Ovary (tissue), 10 donors: ENCODE measurements at places on chromosomes 11 and 22.

DNA sequence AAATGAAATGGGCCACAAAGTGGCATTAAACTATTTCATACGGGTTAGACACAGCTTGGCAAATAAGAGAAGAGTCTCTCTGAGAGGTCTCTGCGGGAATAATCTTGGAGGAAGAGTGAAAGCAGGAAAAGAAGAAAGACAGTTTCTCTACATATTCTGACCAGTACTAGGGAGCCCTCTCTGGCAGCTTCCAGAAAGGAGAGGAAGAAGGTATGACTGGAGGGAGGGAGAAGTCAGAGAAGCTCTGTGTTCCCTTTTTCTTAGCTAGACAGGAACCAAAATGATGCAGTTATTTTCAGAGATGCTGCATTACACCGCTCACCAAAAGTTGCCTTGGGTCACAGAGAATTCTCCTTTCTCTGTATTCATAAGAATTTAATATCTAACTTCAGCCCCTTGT, 382.1 kb downstream of the KCNA4 start:
- no peak for DNase-seq

GRCh38 chr11:92329646-92330045, 105.0 kb downstream of the FAT3 start:
- no peak for DNase-seq

GRCh38 chr22:20131597-20131858, at the start of gene ZDHHC8:
Gene ZDHHC8, plus strand, starts transcription at chr22:20131804. Its CDS starts 144 bp downstream, at chr22:20131948.
- no peak for DNase-seq

- DNase-seq: peak; percentile 23
Measured at GRCh38 chr22:38973289-38974169, 8.6 kb upstream of the APOBEC3B start.

GRCh38 chr22:17655289-17655688, 16.7 kb downstream of the BCL2L13 start:
- no peak for DNase-seq

DNA sequence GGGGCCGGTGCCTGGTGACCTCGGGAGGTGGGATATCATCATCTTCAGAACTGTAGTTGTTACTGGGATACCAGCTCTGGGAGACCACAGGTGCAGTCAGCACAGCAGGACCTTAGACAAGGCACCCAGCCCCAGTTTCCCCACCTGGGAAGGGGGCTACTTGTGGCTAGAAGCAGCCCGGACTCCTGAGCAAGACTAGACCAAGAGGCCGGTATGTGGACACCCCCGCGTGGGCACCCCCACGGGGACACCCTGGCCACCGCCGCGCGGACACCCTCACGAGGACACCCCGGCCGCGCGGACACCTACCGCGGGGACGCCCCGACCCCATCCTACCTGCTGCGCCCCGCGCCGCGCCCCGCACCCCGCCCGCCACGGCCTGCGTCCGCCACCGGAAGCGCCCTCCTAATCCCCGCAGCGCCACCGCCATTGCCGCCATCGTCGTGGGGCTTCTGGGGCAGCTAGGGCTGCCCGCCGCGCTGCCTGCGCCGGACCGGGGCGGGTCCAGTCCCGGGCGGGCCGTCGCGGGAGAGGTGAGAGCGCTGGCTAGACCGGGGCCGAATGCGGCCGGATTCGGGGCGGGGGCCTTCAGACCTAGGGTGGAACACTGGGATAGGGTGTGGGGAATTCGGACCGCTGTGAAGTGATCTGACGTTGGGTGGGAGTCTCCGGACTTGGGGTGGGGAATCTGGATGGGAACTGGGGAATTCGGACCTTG, at the start of the genes COMT and TXNRD2:
TSS of gene COMT (plus strand) at position 408 of the 718 bp plus-strand sequence. CDS start 20,755 bp downstream, outside the sequence.
TSS of gene TXNRD2 (minus strand) at position 454 of the 718 bp plus-strand sequence. CDS start at position 439, 15 bp downstream.
- DNase-seq: peak; percentile 73

DNA sequence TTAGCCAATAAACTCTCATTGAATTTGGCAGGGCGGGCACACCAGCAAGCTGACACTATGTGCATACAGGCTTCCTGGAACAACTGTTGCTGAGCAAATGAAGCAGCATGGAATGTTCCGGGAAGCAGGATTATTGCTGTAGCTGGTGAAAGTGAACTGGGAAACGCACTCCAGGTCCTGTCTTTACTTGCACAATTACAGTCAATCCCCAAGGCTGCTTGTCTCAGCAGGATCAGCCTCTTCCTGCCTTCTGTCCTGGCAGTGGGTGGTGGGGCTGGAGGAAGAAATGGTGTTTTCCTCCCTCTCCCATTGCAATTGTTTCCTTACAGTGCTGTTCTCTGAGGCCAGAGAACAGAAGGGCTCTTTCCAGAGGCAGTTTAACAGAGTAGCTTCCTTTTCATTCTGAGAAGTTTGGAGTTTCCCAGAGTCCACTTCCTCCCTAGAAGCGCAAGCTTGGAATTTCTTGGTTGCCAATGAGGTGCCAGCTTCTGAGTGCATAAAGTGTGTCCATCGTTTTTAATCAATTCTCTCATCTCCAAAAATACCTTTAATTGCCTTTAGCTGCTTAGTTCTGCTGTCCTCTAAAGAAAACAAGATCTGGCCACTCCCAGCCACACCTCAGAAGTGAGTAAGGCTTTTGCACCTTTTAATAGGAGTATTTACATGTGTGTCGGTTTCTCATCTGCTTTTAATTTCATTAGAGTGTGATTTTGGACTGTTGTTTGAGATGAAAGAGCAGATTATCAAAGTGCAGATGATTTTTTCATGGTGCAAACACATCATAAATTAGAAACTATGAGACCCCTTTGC, 19.9 kb downstream of the CD44 start:
- no peak for DNase-seq

DNA sequence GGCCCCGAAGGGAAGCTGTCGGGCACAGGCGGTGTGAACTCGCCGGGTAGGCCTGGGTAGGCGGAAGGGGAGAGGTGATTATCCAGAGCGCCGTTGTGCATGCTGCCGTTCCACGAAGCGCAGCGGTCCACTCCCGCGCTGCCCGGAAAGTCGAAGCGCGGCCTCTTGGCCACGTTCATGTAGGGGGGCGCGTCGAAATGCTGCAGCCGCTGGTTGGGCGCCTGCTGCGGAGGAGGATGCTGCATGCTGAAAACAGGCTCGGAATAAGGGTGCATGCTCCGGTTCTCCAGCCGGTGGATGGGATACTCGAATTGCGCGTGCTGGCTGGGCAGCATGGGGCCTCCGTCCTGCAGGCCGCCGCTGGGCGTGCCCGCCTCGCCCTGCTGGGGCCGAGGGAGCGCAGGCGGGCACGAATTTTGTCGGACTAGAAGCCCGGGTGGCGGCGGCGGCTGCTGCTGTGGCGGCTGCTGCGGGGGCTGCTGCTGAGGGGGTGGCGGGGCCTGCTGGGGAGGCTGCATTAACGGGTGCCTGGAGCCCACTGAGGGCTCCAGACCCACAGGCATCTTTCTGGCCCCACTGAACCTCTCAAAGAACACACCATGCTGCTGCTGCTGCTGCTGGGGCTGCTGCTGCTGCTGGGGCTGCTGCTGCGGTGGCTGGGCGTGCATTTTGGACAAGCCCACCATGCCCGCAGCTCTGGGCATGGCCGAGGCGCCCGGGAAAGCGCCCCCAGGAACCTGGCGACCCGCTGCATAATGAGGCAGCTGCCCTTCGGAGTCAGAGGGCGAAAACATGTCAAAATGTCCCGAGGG, 2.3 kb downstream of the MN1 start:
- DNase-seq: no peak

DNA sequence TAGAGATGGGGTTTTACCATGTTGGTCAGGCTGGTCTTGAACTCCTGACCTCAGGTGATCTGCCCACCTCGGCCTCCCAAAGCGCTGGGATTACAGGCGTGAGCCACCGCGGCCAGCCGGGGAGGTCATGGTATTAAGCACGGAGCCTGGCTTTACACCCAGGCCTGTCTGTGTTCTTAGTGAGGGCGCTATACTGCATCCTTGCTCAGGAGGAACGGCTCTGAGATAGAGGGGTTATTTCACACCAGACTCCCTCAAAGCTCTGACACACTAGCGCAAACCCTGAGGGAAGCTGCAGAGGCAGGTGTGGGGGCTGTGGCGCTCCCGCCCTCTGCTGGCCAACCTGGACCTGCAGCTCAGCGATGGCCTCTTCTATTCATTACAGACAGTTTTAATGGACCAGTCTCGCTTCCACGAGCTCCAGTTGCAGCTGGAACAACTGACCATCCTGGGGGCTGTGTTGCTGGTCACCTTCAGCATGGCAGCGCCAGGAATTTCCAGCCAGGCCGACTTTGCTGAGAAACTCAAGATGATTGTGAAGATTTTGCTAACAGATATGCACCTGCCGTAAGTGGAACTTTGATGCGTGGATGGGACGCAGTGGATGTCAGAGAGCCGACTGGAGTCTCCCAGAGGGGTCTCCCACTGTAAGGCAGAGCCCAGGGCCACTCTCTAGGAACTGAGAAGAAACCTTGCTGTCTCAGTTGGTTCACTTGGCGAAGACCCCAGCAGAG, 26.2 kb downstream of the TCP11L1 start:
- DNase-seq: peak; percentile 40

- DNase-seq: peak; percentile 94
Measured at GRCh38 chr11:32426819-32427615, 8.3 kb downstream of the WT1 start.

- DNase-seq: peak; percentile 52
Measured at GRCh38 chr11:66857234-66857926, 516 bp downstream of the LRFN4 start.

DNA sequence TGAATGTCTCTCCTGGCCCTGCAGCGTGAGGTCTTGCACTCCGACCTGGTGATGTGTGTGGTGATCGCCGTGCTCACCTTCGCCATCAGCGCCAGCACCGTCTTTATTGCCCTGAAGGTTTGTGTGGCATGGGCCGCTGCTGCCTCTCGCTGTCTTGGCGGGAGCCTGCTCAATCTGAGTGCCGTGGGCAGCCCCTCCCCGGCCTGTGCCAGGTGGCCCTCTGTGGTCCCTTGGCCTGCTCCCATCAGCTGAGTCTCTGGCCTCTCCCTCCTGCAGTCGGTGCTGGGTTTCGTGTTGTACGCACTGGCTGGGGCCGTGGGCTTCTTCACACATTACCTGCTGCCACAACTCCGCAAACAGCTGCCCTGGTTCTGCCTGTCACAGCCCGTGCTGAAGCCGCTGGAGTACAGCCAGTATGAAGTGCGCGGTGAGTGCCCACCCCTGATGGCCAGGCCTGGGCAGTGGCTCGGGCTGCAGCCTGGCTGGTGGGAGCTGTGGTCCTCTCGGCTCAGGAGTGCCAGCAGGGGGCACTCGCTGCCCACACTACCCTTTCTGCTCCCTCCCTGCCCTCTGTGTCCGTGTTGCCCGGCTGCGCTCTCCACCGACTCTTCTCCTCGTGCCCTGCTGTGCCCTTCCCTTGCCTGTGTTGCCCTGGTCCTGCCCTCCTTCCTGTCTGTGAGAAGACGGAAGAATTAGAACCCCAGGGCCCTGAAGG, 10.2 kb downstream of the PCNX3 start:
- DNase-seq: no peak

DNA sequence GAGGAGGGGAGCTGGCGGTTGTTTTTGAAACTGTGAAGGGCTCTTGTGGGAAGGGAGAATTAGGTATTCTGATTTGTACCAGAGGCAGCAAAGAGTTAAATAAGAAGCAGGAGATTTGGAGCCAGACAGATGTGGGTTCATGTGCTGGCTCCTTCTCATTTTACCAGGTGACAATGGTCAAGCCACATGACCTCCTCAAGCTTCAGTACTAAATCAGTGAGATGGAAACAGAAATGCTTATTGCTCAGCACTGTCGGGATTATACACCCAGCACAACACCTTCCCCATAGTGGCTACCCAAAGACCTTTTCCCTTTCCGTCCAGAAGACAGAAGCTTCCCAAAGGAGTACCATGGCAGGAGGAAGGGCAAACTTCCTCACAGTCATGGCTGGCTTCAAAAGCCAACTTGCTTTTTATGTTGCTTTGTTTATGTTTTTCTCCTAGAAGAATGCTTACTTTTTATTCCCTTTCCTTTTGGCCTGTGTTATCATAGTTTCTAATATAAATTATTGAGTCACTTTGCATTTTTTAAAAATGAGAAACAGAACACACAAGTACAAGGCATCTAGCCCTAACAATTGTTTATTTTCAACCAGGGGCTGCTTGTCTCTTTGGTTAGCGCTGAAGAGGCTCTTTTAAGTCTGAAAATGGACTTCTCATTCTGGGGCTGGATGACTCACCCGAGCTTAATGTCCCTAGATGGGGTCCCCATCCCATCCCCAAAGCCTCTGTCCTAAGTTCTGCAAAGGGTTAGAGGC, 181.5 kb upstream of the ZBED5 start:
- no peak for DNase-seq

GRCh38 chr11:105202422-105202821, 62.9 kb upstream of the CARD18 start:
- DNase-seq: no peak

- no peak for DNase-seq
Measured at GRCh38 chr11:95671768-95672167, 117.8 kb downstream of the FAM76B start.

DNA sequence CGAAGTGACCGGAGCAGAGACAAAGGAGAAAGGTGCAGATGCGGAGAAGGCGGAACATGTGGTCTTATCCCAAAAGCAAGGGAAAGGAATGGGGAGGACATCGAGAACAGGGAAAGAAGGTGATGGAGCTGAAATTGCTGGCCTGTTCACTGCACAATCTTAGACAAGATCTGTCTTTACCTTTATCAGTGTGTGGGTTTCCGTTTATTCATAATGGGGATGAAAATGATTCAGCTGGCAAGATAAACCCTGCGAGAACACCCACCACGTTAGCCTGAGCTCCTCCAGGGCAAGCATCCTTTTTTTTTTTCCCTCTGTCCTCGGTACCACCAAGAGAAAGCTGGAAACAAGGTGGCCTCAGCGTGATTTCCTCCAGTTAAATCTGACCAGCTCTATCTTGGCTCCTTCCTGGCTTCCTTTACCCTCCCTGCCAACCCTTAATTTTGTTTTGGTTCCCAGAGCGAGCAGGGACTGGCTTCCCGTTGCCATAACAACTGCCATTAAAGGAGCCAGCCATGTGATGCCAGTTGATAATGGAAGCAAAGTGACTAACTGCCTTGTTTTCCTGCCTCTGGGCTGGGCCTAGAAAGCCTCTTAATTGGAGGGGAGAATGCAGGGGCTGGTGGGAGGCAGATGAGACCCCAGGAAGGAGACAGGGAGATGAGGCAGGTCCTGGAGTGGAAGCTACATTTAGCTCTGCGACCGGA, 4.2 kb downstream of the SGSM1 start:
- no peak for DNase-seq

DNA sequence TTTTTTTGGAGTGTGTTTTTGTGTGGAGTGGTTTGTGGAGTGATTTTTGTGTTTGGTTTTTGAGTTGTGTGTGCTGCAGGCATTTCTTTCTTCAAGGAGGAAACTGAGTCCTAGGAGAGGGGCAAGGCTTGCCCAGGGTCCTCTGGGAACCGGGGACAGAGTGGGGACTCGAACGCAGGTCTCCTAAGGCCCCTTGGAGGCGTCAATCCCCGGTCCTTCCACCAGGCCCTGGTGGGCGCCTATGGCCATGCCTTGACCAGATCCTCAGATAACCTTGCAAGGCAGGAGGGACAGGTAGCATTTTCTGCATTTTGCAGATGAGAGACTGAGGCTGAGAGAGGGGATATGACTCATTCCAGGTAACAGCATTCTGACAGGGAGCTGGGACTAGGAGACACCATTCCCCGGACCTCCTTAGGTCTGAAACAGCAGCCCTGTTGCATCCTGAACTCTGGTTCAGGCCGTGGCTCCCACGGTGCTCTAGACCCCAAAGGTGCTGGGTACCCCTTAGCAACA, 39.1 kb downstream of the MYO7A start:
- DNase-seq: no peak

- no peak for DNase-seq
Measured at GRCh38 chr22:35418088-35418487, 18.1 kb downstream of the MCM5 start.

GRCh38 chr11:119352857-119353260, 6.4 kb upstream of the MFRP start:
- DNase-seq: peak; percentile 58
